ENCODE measurements at places on chromosomes 3 and 15.
A peak's percentile ranks its signal among the peaks of the same experiment; 100 is the strongest.

- no peak for DNase-seq
Observed at GRCh38 chr3:131403216-131403895, 21.8 kb downstream of the NUDT16 start.

GRCh38 chr15:35721751-35722150, 175.8 kb upstream of the DPH6 start:
- DNase-seq: no peak

- no peak for DNase-seq
Observed at GRCh38 chr15:63905558-63906265, 72.0 kb upstream of the HERC1 start.

DNA sequence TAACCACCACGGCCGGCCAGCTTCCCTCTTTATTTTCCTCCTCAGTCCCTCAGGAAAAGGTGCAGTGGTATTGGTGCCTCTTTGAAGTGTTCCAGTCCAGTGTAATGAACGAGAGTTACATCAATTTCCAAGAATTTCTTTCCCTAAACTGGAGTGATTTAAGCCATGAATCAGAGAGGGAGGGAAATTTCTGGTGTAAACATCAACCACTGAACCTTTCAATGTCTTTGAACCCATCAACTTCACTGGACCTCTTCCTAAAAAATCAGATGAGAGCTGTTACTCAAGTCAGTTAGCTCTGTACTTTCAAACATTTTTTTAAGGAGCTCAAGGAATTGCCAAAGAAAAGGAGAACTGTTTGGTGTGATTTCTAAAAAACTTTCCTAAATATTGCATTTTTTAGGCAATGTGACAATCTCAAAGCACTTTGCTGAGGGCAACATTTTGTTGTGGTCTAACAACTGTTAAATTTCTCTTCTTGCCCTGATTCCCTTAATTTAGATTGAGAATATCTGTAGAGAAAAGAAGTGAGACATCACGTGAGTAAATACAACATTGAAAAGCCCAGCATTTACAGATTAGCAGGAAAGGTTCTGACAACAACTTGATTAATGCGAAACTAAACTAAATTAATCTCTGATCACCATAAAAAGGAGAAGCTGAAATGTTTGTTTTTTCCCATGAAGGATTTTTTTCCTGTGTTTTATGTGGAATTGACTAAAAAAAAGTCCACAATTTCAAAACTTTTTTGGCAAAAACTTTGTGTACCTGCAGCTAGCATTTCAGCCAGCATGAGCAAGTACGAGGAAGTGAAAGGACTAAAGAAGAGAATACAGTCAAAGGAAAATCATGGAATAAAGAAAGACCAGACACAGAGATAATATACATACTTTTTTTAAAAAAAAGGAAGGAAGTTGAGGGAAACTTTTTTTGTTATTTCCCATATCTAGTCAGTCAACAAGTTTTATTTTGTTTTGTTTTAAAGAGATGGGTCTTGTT, 9.1 kb upstream of the DAZL start:
- no peak for DNase-seq

GRCh38 chr3:114299421-114299820, 5.6 kb downstream of the TIGIT start:
- DNase-seq: no peak

DNA sequence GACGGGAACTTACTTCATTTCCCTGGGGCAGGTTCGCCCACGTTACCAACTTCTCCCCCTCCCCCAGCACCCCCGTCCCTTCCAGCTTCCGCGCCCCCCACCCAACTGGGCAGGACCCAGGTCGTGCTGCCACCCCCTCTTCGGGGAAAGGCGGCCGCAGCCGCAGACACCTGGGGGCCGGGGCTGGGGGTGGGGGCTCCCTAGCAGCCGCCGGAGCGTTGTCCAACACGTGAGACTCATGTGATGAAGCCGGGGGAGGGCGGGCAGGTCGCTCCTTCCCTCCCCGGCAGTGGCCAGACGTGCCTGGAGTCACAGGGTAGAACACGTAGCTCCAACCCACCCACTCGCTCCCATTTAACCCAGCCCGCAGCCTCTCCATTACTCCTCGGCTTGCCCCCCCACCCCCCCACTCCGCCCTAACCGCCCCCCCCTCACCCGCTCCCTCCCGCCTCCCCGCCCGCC, 240 bp upstream of the BHLHE40 start:
- peak; percentile 52 for DNase-seq

DNA sequence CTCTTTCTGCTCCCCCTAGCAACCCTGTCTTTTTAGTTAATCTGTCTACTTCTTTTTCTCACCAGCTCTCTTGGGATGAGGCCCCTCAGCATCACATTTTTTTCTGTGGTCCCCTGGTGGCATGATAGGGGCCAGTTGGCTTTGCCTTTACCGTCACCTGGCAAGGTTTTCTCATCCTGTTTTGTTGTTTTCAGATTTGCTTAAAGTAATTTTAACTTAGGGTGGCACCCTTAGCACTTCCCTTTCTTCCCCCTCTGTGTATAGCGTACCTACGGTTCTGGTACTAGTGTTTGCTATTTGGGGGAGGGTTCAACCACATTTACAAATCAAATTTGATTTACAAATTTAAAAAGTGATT, 35.6 kb downstream of the PDCD6IP start:
- DNase-seq: no peak

DNA sequence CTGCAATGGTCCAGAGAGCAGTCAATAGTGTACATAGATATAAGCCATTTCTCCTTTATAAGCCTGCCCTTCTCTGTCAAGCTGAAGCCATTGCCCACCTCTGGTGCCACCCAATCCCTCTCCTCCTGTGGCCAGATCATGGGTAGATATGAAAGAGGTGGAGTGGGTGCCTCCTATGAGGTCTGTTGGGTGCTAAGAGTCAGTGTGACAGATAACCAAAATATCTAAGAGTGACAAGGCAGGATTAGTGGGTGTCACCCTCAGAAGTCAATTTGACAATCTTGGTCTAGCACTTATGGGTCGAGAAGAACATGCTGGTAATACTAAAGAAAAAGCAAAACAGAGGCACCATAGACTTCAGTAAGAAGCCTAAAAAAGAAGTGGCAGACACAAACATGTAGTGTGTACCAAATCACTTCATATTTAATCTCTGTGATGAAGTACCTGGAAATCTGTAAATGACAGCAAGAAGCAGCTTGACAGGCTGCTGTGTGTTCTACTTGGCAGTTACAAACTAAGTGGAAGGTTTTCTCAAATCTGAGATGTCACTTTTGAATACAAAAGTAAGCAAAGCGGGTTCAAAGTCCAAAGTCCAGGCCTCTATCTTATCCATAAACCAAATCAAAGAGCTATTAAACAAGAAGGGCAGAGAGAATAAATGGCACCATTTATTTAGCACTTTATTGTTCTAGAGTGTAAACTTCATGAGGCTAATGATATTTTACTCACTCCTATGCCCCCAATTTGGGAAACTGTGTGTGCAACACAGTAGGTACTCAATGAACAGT, 118.9 kb upstream of the EOMES start:
- no peak for DNase-seq

DNA sequence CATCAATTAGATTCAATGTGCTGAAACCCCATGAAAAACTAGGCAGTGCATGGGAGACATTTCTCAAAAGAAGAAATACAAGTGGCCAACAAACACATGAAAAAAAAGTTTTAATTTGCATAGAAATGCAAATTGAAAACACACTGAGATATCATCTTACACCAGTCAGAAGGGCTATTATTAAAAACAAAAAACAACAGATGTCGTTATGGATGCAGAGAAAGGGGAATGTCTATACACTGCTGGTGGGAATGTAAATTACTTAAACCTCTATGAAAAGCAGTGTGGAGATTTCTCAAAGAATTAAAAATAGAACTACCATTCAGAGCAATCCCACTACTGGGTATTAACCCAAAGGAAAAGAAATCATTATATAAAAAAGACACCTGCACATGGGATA, 98.7 kb downstream of the CCNL1 start:
- no peak for DNase-seq

- DNase-seq: no peak
Observed at GRCh38 chr3:140363801-140364200, 314.1 kb upstream of the TRIM42 start.

DNA sequence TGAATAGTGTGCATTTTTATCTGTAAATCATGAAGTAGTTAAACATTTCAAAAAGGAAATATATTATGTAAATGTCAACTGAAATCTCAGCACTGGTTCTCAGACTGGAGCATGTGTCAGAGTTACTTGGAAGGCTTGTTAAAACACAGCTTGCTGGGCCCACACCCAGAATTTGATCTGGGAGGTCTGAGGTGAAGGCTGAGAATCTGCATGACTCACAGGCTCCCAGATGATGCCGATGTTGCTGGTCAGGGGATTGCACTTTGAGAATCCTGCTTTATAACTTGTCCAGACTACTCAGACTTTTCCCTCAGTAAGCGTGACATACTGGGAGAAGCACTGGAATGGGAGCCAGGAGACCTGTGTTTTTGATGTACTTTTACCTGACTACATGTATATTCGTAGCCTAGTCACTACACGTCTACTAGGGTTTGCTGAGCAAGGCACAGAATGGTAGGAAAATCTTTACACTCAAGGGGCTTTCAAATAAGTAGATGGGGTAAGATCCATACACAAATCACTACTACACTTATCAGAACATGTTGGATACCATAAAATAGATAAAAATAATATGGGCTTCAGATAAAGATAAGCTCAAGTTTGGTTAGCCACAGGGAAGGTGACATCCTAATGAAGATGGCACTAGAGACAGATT, 77.1 kb upstream of the MEX3B start:
- DNase-seq: no peak

DNA sequence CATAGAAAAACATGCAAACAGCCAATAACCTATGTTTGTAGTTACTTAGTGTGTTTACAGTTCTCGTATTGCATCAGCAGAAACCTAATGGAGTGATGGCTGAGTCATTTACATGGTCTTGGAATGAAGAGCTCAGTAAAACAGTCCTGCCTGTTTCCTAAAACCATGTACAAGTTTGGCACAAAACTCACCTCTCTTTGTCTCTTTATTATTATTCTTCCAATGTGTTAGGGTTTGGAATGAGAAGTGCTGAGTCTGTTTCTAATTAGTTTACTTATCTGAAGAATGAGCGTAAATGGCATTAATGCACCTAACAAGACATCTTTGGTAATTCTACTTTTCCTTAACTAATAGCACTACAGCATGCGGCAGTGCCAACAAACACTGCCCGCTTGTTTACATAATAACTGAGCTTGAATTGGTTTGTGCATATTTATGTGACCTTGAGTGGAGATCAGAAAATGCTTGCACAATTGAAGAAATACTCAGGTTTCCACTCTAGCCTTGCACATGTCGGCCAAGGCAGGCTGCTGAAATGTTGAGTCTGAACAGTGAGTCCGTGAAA, 385.4 kb upstream of the SEMA6D start:
- no peak for DNase-seq

GRCh38 chr3:194320744-194321243, 30.3 kb downstream of the CPN2 start:
- no peak for DNase-seq

GRCh38 chr3:165895919-165896318, 58.7 kb upstream of the BCHE start:
- no peak for DNase-seq

DNA sequence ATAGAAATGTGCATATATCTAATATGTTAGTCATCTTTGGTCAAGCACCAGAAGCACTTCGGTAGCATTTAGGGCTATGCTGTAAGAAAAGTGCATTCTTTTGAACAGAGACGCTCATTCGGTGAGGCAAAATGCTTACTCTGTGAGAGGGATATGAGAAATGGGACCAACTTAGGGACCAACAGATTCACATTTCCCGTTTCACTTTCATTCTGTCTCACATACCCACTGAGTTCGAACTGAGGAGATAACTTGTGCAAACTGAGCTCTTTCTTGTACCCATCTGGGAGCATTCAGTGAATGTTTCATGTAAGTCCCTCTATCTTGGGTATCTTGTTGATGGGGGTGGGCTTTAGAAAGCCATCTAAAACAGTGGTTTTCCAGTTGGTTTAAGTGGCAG, 135.3 kb downstream of the FEZF2 start:
- DNase-seq: peak; percentile 5

GRCh38 chr3:196216089-196216564, at the start of gene SLC51A:
SLC51A (plus strand) TSS chr3:196216534; CDS start chr3:196216713, 179 bp downstream.
- no peak for DNase-seq
